ENCODE measurements at places on chromosomes 11 and 22.

- no peak for DNase-seq
Observed at GRCh38 chr11:31236143-31236542, 133.4 kb downstream of the DCDC1 start.

GRCh38 chr11:65060913-65061408, 2.6 kb upstream of the NAALADL1 start:
- no peak for DNase-seq

GRCh38 chr11:104653407-104653806, 244.9 kb downstream of the CASP12 start:
- no peak for DNase-seq

GRCh38 chr11:119152043-119152442, 3.2 kb downstream of the ABCG4 start:
- DNase-seq = no peak
